ENCODE measurements at places on chromosomes 11 and 22.

DNA sequence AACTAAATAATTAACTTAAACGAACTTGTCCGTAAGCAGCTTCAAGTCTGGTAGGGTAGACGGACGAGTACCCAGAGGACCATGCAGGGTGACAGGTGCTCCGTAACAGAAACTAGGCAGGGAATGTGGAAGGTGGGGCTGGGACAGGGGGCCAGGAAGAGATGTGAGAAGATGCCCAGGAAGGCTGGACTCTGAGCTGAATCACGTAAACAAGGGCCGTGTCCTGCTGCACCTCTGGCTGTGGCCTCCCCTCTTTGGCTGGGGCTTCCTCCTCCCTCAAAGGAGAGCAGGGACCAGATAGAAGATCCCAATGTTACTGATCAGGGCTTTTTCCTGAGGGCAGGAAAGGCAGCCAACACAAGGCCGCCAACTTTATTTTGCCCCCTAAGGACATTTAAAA is 47.9 kb downstream of the PACSIN2 start:
- no peak for DNase-seq

- no peak for DNase-seq
Observed at GRCh38 chr11:95883381-95883780, 40.5 kb downstream of the MTMR2 start.

GRCh38 chr11:69489031-69489745 is 7.7 kb downstream of the LINC01488 start:
- DNase-seq = no peak

GRCh38 chr11:132977241-132977640 is 555.1 kb downstream of the OPCML start:
- peak; percentile 28 for DNase-seq

GRCh38 chr11:73851046-73851764 is 25.4 kb downstream of the COA4 start:
- DNase-seq = no peak

- DNase-seq = no peak
Observed at GRCh38 chr11:35852056-35852455, 91.8 kb upstream of the LDLRAD3 start.

DNA sequence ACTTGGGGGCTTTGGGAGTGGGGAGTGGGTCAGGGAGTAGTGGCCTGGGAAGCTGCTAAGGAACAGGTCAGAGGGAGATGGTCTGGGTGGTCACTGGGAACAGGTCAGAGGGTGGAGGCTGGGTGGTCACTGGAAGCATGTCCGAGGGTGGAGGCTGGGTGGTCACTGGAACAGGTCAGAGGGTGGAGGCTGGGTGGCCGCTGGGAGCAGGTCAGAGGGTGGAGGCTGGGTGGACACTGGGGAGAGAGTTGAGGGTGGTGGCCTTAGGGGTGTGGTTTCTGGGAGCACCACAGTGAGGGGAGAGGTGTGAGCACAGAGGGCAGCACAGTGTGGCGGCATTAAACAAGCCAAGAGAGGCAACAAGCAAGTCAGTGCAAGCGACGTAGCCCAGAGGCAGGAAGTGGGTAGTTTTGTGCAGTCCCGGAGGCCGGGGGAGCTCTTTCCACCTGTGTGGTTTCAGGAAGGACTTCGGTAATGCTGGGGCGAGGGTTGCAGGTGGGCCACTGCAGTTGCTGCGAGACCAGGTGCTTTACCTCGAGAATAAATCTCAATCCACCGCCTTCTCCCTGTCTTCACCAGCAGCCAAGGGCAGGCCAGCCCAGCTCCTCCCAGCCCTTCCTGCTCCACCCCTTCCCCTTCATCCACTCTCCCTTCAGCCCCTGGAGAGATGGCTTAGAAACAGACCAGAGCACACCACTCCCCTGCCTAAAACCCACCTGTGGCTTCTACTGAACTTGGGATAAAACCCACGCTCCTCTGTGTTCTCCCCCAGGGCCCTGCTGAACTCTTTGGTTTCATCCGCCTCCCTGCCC is 3.2 kb upstream of the CACNA1I start:
- no peak for DNase-seq

GRCh38 chr11:76736773-76737495 is 46.2 kb upstream of the TSKU start:
- DNase-seq = no peak

DNA sequence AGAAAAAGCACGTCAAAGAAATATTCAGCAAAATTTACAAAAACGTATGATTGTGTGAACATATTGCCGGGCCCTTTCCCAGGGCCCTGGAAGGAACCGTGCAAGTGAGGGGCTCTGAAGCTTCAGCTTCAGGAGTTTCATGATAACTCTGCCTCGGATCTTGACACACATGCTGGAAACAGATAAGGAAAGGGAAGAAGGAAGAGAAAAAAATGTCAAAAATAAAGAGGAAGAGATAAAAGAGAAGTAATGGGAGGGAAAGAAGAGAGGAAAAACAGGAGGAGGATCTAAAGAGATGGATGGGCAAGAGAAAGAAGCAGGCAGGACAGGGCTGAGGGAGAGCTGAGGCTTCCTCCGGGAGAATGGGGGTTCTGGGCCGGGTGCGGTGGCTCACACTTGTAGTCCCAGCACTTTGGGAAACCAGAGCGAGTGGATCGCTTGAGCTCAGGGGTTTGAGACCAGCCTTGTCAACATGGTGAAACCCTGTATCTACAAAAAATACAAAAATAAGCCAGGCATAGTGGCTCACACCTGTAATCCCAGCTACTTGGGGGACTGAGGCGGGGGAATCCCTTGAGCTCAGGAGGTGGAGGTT is 2.7 kb upstream of the TMPRSS4 start:
- no peak for DNase-seq

GRCh38 chr11:11813288-11813962 is 28.3 kb upstream of the USP47 start:
- DNase-seq = no peak
